ENCODE measurements at places on chromosomes 16 and 17. TPM values are rescaled to one million over a fixed set of nuclear protein-coding genes. Genes with fewer than 3 reads are reported as not detected.

Gene GCGR
- total RNA-seq, result not detected

Gene SYCE1L
- not detected for total RNA-seq

Gene CYGB
- 33.2 TPM for total RNA-seq

Gene CLEC18B
- not detected for total RNA-seq

Gene KRTAP4-3
- total RNA-seq, result not detected

DNA sequence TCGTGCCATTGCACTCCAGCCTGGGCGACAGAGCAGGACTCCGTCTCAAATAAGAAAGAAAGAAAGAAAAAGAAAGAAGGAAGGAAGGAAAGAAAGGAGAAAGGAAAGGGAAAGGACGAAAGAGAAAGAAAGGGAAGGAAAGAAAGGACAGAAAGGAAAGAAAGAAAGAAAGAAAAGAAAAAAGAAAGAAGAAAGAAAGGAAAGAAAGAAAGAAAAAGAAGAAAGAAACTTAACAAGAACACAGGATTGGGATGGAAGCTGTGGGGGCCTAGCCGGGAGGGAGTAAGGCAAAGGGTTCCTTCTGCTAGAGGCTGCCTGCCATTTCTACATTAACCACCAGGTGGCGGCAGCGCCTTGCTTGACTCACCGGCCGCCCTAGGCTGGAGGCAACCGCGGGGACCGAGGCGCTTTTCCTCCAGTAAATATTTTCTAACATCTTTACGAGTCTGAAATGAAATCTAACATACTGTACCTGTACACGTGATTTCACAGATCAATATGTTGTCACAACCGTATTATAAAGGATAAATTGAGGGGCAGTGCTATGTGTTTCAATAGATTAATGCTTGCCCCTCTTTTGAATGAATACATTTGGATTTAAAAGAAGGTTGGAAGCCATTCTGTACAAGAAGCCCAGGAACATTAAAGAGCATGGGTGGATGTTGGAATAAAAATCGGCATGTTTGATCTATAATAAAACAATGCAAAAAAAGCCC is 6.1 kb downstream of the GJD3 start:
- no peak overlapping the region for H3K4me3 ChIP-seq
- DNase-seq, result peak; percentile 90
- H3K36me3 ChIP-seq, result no peaks in the 10 kb centered on the region
- no peaks in the 10 kb centered on the region for H3K27me3 ChIP-seq

GRCh38 chr17:60631119-60631518 is 31.1 kb downstream of the PPM1D start:
- H3K4me1 ChIP-seq, result no peaks in the 10 kb centered on the region
- peak overlapping the region; percentile 61 for H3K27ac ChIP-seq
- H3K27me3 ChIP-seq, result no peaks in the 10 kb centered on the region
- no peaks in the 10 kb centered on the region for H3K36me3 ChIP-seq
- no peak for DNase-seq

DNA sequence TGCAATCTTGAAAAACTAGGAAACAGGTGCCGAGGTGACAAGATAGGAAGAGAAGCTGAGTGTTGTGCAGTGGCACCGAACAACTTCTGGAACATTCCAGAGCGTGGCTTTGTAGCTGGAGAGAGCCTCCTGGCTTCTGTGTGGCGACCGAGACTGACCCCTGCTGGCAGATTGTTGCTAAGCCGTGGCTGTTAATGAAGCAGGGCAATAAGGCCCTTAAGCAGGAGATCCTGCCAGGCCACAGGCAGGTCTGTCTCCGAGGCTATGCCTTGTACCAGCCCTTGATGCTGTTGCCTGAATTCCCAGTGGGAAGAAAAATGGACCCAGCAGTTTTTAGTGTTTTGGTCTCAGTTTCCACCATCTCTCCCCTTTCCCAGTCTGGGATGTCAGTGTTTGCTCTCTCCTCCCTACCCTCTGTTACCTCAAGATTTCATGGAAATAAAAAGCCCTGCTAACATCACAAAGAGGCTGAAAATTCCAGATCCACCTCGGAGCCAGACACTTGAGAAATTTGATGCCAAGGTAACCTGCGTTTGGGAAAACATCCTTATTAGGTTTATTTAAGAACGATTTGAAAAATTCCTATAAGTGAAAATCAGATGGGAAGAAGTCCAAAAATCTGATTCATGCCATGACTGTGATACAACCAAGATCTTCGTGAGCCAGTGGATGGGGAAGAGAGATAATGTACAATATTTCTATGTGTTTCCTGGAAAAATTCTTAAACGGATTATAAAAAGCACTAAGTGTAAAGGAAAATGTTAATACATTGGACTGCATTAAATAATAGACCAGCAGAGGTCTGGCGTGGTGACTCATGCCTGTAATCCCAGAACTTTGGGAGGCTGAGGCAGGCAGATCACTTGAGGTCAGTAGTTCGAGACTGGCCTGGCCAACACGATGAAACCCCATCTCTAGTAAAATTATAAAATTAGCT is 265.1 kb downstream of the PRKCA start:
- H3K27ac ChIP-seq, result no peak overlapping the region
- no peaks in the 10 kb centered on the region for H3K36me3 ChIP-seq
- no peak overlapping the region for H3K4me3 ChIP-seq
- H3K4me1 ChIP-seq, result no peaks in the 10 kb centered on the region
- DNase-seq, result peak; percentile 78
